ENCODE measurements at places on chromosomes 3 and 15.
A peak's percentile ranks its signal among the peaks of the same experiment; 100 is the strongest.

DNA sequence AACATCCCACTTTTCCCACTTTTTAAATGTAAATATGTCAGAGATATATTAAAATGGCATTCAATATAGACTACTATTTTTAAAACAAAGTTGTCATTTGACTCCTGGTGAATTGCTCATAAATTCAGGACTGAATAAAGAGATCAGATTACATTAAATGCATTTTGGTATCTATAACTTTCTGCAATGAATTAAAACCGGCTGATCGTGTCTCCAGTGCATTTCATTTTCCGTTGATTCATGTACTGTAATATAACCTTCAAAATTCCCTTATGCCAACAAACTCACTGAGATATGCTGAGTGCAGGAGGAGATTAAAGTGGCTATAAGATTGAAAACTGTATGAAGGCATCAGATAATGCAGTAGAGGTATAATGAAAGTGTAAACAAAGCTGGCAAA is 361.1 kb upstream of the CDIN1 start:
- no peak overlapping the region for H3K4me3 ChIP-seq
- no peak overlapping the region for H3K27ac ChIP-seq
- H3K36me3 ChIP-seq: no peaks in the 10 kb centered on the region
- no peaks in the 10 kb centered on the region for H3K27me3 ChIP-seq

DNA sequence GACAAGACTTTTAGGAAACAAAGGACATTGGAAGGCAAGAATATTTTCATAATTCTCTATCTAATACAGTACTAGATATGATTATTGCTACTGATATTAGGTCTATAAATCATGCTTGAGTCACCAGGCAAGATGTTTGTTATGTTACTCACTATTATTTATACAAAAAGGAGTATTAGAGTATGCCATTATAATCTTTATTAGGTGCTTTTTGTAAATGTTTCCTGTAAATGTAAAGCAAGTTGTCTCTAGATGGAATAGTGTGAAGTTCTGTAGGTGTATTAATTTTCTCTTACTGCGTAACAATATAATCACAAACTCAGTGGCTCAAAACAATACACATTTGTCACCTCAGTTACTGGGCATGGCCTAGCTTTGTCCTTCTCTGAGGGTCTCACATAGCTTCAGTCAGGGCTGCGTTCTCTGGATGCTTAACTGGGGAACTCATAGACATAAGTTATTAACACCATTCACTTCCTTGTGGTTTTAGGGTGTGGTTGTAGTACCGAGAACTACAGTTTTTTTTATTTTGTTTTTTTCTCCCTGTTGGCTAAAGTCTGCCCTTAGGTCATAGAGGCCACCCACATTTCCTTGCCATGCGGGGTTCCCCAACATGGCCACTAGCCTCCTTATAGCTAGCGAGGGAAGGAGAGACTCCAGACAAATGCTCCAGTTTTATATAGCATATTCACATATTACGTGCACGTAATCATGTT is 20.3 kb upstream of the MAP3K13 start:
- H3K4me1 ChIP-seq: no peaks in the 10 kb centered on the region
- H3K27ac ChIP-seq: no peak overlapping the region
- H3K4me3 ChIP-seq: no peak overlapping the region

- peaks cover 7% of the 10 kb centered on the region for H3K36me3 ChIP-seq
- no peaks in the 10 kb centered on the region for H3K27me3 ChIP-seq
- H3K27ac ChIP-seq: no peak overlapping the region
- H3K4me1 ChIP-seq: no peaks in the 10 kb centered on the region
- peak overlapping the region; percentile 54 for H3K4me3 ChIP-seq
These were observed 890 bp downstream of the CHRD start for GRCh38 chr3:184380627-184381260.

- DNase-seq: no peak
- H3K4me1 ChIP-seq: no peaks in the 10 kb centered on the region
- H3K27me3 ChIP-seq: no peaks in the 10 kb centered on the region
These were observed 137.9 kb upstream of the HES1 start for GRCh38 chr3:193998123-193998448.
